Frontal cortex (tissue), 4 donors: ENCODE measurements at places on chromosomes 5 and 9. TPM values are rescaled to one million over a fixed set of nuclear protein-coding genes. Genes with fewer than 3 reads are reported as not detected.

SLC6A3 gene
- not detected for total RNA-seq

PBX3 gene
- 37.5 TPM for total RNA-seq

ANKRD18B gene
- not detected for total RNA-seq

VLDLR gene
- total RNA-seq, result 49.7 TPM
